ENCODE measurements at places on chromosomes 4 and X.

- DNase-seq = peak; percentile 60
Measured at GRCh38 chrX:154458116-154458953, at the start of gene PLXNA3. PLXNA3 (plus strand) TSS chrX:154458281; CDS start chrX:154460184, 1,903 bp downstream.

GRCh38 chrX:9682456-9682855, 83.2 kb downstream of the GPR143 start:
- no peak for DNase-seq

- DNase-seq = no peak
Measured at GRCh38 chr4:21410372-21410771, 538.2 kb downstream of the KCNIP4 start.

DNA sequence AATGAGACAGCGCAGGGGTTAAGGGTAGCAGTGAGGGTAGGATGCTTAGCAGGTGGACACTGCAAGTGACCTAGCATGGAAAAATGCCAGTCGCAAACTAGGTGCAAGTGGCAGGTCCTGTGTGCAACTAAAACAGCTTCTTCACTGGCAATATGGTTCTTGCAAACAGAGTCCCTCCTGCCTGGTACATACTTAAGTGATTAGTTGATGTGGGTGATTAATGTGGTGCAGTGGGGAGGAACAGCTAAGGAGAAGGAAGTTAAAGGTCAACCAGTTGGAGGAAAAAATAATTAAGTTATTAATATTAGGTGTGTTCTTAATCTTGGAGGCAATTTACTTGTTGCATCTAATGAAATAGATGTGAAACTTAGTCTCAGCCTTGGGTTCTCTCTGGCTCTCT, 121.6 kb upstream of the IGFBP7 start:
- DNase-seq = no peak

DNA sequence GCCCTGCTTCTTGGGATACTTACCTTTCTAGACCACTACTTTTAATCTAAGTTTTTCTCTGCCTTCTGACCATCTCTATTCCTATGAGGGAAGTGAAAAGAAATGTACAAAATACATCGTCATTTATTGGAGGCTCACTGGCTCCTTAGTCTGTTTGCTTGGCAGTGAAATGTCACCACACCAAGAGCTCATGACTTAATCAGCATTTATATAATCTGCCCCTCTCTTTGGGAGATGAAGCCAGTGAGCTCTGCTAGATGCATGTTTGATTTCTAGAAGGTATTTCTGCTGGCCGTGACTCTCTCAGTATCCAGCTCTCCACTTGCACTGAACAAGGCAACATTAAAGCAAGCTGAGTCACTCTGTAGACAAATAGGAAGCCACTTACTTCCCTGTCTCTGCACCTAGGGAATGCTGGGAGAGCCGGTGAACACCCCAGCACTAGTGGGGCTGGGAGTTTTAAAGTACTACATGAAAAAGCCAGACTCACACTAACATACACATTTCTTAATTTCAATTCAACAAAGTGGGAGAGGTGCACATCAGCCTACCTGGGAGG, 79.1 kb downstream of the MID1IP1 start:
- DNase-seq = peak; percentile 47

DNA sequence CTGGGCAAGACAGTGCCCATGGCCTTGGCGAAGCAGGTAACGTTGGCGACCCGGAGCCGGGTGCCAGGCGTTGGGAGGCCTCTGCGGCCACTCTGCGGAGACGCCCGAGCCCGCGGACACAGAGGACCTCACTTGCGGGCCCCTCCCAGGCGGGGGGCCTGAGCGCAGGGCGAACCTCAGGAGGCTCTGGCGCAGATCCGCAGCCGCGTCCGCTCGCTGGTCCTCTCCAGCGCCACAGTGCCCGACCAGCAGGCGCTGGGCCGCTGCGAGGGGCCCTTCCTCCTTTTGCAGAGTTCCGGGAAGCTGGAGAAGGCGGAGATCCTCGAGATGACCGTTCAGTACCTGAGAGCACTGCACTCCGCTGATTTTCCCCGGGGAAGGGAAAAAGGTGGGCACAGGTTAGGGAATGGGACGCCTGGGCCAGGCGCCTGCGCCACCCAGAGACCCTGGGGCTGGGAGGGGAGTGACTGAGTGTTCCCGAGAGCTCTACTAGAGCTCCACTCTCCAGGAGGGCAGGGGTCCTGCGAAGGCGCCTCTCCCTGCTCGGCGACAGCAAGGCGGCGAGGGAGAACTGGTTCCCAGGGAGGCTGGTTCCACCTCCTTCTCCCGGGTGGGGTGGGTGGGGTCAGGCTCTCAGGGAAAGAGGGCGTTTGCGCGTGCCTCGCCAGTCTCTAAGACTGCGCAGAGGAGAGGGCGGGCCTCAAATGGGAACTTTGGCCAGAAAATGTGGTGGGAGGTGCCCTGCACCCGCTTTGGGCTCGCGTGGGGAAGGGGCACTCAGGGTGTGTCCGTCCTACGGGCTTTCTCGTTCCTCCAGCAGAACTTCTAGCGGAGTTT, 1.4 kb downstream of the HELT start:
- no peak for DNase-seq

DNA sequence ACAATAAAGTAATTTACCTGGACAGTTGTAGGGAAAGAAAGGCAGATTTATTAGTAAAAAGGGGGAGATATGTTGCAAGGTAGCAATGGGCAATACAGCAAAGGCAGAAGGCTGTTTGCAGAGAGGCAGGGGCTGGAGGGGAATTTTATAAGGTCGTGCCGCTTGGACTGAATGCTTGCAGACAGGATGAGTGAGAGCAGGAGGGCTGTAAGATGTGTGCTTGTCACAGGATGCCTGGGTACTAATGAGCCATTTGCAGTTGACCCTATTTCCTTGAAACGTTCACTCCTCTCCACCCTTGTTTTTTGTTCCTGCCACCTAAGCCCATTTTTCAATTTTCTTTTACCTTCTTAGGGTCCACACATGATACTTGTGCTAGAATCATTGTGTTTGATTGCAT, 214.7 kb downstream of the TRAM1L1 start:
- DNase-seq = no peak

GRCh38 chr4:110188113-110188512, 10.3 kb downstream of the ELOVL6 start:
- no peak for DNase-seq

GRCh38 chrX:109840585-109840984, 107.5 kb upstream of the ACSL4 start:
- DNase-seq = peak; percentile 92

GRCh38 chrX:112053169-112053568, 29.4 kb downstream of the TRPC5 start:
- DNase-seq = no peak

DNA sequence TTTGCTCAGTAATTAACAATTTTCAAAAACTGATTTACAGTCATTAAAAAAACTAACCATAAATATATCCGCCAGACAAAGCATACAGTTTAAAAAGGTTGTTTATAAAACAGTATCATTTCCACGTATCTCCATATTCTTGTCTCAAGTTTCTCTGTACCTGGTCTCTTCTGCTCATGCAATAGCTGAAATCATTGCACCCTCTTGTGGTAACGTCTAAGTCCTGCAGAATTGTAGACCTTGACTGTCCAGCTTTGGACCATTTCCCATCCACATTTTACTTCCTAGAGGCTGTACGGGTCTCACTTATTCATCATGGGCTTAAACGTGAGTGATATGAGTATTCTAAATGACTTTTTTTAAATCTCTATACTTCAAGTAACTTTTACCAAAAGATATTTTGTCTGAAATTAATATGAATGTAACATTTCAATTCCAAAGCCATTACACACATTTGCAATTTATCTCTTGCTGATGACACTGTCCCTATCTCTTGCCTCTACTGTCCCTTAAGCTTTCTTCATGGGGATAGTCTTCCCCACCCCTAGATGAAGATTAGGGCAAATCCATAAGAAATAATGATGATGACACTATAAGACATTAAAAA, 118.5 kb downstream of the BTC start:
- DNase-seq = peak; percentile 70

DNA sequence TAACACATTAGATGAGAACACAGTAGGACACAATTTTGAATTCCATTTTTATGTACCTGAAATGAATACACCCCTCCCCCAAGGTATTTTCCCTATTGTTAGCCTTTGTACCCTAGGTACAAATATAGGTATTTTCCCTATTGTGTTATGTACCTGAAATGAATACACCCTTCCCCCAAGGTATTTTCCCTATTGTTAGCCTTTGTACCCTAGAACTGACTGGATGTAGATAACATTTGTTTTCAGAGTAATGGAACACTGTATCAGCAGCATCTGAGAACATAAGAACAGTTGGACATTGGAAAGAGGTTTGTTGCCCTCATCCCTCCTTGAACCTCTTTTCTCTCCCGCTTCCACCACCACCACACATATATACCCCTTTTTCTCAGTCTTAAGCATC, 37.6 kb downstream of the YIPF6 start:
- no peak for DNase-seq

GRCh38 chrX:102341867-102342266, 94.9 kb downstream of the NXF2 start:
- no peak for DNase-seq

DNA sequence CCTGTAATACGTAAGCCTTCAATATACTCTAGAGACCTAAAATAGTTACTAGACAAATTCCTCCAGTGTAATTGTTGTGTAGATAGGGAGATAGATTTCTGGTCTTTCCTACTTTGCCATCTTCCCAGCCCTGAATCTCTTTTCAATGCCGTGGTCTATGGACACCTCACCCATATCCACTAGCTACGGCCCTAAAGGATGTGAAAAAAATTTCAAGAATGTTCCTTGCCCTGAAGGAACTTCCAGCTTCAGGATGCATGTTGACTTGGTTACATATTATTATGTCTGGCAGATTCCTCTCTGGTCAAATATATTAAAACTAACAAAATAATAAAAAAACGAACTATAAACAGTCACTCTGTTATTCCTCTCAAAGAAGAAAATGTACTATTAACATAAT, 52.4 kb upstream of the TSPAN5 start:
- no peak for DNase-seq

DNA sequence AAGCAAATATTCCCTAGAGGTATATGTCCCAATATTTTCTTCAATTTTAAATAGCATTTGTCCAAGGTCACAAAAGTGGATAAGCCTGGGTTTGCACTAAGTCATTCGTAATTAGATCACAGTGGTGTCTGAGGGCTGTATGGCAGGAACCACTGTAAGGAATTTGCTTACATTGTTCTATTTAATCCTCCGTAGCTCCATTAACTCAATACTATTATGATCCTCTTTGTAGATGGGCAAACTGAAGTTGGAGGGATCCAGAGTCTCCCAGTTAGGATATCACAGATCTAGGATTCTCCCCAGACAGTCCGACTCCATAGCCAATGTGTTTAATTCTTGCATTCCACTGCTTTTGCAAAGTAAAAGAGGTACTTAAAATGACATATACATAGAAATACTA, 242.7 kb upstream of the DCAF8L1 start:
- no peak for DNase-seq
